ENCODE measurements at places on chromosomes 3 and 15.

DNA sequence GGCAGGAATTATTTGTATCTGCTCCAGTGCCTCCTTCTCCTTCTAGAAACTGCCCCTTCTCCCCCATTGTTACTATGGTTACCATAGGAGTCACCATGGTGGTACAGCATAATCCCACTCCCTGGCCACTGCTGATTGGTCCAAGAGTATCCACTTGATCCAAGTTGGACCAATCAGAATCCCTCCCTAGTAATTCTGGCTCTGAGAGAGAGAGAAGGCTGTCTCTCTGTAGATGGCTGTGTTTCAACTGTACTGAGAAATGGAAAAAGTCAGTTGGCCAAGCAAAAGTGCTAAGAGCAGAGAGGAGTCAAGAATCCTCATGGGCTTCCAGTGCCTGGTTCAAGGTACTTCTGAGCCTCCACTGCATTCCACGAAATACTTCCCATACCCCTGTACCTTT is 120.6 kb upstream of the SPATA12 start:
- DNase-seq, result no peak

GRCh38 chr3:108088697-108089096 is 2.1 kb downstream of the CD47 start:
- no peak for DNase-seq

- no peak for DNase-seq
These were observed 533.5 kb downstream of the IGSF11 start for GRCh38 chr3:118501152-118501551.

DNA sequence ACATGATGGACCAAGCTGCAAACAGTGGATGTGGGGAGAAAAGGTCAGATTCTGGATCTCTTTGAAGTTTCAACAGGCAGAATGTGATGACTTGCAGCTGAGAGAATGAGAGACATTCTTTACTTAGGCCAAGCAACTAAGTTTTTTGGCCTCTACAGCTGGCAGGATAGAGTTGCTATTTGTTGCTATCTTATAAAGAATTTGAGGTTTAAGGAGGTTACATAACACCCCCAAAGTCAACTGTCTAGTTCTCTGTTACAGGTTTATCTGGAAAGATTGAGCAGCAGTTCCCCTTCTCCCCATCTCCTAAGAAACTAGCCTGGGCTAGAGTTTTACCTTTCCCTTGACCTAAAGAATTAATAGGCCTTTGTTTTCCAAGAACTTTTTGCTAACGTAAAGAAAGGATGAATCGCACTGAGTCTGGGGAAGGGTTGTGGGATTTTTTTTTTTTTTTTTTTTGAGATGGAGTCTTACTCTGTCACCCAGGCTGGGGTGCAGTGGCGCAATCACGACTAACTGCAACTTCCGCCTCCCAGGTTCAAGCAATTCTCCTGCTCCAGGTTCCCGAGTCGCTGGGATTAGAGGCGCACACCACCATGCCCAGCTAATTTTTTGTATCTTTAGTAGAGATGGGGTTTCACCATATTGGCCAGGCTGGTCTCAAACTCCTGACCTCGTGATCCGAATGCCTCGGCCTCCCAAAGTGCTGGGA is 26.6 kb upstream of the SLMAP start:
- DNase-seq, result no peak

DNA sequence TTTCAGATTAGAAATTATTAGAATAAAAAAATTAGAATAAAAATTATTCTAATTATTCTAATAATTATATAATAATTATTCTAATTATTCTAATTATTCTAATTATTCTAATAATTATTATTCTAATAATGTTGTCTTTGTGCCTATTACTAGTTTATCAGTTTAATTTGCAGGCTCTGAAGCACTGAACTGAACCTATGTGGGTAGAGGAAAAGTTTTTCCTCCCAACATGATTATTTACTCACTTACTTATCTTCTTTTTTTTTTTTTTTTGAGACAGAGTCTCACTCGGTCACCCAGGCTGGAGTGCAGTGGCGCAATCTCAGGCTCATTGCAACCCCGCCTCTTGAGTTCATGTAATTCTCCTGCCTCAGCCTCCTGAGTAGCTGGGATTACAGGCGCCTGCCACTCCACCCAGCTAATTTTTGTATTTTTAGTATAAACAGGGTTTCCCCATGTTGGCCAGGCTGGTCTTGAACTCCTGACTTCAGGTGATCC is 39.7 kb upstream of the C15orf39 start:
- DNase-seq, result no peak

DNA sequence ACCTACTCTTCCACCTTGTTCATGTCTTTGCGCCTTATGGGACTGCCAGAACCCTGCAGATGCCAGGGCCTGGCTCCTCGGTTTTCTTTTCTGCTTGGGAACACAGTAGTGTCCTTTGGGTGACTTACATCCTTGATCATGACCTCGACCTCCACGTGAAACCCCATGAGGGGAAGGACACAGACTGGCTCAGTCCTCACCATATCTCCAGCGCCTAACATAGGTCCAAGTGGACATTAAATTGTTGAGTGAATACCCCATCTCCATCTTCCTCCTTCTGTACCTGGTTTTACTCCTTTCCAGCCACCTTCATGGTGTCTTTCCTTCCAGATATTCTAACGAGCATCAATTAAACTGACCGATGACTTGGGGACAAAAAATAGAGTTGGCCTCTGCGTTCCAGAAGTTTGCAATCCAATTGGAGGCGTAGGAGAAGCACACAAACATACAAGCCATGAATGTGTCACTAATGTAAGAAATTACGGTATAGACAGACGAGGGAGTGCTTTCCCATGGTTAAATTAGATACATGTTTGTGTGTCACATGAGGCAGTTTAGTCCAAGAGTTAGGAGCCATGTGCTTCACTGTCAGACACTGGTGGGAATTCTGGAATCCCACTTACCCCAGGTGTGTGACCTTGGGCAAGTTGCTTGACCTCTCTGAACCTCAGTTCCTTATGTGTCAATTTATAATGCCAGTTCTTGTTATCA is 907 bp upstream of the HERC1 start:
- DNase-seq, result no peak

- no peak for DNase-seq
These were observed 48.6 kb upstream of the ADAMTSL3 start for GRCh38 chr15:83605111-83605945.

DNA sequence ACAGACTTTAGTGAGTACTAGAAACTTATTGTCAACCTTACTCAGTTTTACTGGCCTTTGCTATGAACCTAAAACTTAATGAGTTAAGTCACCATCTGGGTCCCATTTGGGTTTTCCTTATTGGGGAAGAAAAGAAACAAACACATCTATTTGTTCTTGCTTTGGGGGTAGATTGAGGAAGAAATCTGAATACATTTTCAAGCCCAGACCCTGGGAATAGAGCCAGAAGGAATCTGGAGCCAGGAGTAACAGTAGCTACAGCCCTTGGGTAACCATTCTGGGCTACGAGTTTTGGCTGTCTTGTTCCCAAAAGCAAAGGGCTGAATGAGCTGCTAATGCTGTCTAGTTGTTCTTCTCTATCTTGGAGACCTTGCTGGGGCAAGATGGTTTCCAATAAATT is 16.5 kb downstream of the SLC12A1 start:
- DNase-seq, result no peak

- no peak for DNase-seq
These were observed 96.3 kb downstream of the LRRC28 start for GRCh38 chr15:99347574-99347973.

DNA sequence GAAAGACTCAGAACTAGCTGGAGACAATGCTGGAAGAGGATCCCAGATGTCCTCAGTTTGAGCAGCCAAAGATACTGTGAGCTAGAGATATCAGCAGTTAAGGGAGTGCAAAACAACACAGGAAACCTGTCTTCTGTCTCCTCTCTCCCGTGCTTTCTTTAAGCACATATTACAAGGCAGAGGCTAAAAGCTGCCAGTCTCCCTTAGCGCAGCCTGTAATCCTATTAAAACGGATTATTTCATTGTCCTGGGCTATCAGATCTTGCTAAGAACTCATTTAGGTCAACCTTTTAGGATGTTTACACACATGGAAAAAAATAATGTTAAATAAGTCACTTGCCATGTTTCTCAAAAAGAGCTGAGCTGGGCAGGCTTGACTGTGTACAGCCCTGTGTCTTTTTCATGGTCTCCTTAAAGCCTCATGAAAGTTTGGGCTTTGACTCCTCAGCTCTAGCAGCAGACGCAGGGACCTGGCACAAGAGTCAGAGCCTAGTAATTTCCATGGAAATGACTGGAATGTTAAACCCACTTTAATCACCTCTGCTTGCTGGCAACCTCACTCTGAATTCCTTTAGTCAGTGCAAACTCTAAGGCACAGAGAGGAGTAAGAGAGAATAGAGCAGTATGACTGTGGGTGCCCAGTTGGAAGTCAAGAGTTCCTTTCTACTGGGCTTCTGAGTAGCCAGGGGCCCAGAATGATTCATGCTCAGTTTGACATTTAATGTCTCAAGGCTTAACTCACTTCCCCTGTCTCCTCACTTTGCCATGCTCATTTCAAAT is 491.9 kb downstream of the NTRK3 start:
- no peak for DNase-seq

DNA sequence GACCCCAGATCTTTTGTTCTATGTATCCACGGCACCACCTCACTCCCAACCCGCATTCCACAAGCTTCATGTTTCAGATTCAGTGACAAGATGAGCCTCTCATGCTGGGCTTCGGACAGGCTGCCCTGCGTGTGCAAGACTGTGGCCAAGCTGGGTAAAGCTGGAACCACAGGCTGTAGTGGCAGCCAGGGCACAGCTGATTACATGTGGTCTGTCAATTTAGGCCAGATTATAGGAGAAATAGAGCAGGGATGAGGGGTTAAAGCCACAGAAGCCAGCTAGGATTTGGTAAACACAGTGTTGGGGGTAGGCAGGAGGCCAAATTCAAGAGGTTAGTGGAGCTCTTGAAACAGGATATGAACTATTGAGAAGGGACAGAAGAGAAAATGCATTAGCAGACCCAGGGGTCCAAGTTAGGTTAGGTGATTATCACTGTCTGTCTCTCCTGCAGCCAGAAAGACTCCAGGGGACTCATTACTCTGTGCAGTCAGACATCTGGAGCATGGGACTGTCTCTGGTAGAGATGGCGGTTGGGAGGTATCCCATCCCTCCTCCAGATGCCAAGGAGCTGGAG is 12.9 kb downstream of the SNAPC5 start:
- DNase-seq, result no peak

DNA sequence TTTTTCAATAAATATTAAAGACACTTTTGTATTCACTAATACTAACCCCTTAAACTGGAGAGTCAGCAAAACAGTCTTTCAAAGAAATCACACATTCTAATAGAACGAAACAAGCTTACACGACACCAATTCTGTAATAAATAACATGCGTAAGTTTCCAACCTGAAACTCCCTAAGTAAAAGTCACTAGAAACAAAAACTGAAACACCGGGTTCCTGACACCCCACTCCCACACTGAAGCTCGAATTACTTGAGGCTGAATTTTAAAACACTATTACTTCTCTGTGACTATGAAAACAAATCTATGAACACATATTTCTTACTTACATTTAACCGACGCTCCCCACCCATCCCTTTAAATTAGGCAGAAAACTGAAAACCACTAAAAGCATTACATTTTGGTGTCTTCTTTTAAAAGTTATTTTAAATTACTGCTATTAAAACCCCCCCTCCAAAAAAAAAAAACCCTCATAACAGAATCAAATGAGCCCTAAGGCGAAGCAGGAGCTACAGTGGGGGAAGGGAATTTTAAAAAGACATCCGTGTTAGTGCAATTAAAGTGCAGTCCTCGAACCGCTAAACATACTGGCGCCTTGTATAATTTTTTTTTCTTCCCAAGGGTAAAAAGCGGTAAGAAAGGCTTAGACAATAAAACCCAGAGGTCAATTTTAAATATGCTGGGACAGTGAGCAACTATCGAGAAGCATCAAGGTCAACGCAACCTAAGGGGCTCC is 878 bp downstream of the SPPL2A start:
- peak; percentile 25 for DNase-seq

GRCh38 chr15:62449638-62450037 is 284.6 kb upstream of the C2CD4B start:
- DNase-seq, result no peak

GRCh38 chr3:59606638-59607266 is 556.9 kb upstream of the CFAP20DC start:
- no peak for DNase-seq

- no peak for DNase-seq
These were observed 82.3 kb downstream of the FSIP1 start for GRCh38 chr15:39700375-39700700.

DNA sequence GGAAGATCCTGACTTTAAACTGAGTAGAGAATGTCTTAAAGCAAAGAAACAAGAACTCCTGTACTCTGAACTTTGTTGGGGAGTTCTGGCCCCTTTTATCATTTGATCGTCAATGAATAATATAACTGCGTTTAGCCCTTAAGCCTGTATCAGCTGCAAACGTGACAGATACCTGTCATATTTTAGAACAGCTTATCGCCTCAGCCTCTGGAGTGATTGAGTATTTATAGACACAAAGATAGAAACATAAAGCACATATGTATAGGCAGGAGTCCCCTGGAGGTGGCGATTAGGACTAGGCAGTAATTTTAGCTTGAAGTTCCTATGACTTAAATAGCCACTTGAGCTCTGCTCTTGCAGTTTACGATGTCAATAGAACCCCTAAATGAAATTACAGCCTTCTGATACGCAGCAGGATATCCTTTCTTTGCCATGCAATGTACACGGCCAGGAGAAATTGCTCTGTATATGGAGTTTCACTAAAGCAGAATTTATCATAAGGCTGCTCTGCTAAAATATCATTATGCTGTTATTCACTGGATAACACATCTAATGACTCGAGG is 321.8 kb downstream of the TIGIT start:
- DNase-seq, result no peak

DNA sequence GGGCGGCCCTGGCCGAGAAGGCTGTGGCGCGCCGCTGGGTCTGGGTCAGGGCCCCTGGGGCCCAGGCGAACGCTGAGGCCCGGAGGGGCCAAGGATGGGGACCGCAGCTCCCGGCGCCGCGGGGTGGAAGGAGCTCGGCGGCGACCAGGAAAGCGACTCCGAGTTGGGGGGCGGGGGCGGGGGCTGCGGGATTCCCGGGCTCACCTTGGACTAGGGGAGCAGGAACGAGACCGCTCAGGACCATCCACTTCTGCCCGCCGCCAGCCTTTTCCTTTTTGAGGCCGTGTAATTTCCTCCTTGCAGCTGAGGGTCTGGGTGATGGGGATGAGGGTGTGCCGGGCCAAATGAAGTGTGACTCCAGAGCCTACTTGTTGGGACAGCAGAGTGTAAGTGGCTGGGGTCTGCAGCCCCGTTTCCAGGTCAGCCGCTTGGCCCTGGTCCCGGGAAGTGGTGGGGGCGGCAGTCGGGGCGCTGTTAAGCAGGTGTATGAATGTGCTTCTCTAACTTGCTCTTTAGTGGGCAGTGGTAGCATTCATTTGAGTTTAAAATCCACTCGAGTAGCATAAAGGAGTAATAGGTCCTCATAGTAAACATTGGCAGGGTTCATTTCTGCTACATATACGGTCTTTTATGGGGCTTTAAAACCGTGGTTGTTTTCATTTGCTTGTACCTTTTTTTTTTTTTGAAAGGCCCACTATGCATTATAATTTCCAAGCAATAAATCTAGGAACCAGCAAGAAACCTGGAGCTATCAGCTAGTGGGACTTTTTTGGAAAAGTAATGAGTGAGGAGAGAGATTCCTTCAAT is 717 bp downstream of the PXK start:
- no peak for DNase-seq
